Activated CD4-positive, CD25-positive, alpha-beta regulatory T cell treated with anti-CD3 and anti-CD28 coated beads, Interleukin-2, amount 50 U/mL, for 24 hours (primary cell): ENCODE measurements at places on chromosomes 6 and 20.
A peak's percentile ranks its signal among the peaks of the same experiment; 100 is the strongest.

DNA sequence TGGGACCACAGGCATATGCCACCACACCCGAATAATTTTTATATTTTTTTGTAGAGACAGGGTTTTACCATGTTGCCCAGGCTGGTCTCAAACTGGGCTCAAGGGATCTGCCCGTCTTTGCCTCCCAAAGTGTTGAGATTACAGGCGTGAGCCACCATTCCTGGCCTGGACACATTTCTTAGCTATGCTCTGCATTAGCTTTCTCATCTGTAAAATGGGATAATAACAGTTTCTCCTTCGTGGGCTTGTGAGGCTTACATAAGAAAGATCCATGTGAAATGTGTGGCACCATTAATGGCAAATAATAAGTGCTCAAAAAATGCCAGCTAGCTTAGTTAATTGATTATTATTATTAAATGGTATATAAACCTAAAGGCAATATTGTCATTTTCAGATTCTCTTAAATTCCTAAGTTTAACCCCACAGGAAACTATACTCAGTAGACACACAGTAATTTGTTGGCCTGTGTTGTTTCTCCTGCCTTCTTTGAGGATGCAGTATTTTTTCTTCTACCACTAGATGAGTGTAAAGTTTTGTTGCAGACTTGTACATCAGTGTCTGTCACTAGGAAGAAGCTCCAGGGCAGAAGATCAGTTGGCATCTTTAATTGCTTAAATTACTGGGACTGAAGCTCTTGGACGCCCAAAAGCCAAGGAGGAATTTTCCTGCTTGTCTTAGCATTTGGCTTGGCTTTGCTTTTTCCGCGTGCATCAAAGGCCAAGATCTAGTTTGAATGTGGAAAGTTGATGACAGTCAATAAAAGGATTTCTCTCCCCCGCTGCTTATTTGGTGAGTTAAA is 162.3 kb upstream of the ZNF217 start:
- no peak for ATAC-seq

DNA sequence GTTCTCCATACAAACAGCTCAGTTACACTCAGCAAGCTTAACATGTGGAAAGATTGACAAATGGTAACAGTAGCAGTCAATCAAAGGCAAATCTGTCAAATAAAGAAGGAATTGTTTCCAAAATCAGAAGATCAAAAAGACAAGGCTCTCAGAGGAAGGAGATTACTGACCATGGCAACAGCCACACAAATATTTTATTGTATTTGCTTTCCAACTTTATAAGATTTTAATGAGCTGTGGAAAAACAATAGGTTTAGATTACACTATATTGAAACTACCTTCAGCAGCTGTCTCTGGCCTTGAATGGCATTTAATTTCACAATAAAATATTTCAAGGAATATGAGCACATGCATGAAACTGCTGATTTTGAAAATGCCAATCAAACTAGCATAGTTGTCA is 1143.9 kb upstream of the GJE1 start:
- ATAC-seq: no peak

GRCh38 chr6:1066449-1067090 is 245.3 kb upstream of the FOXQ1 start:
- ATAC-seq: no peak

- ATAC-seq: peak; percentile 82
Observed at GRCh38 chr6:137849181-137849980, 17.7 kb upstream of the TNFAIP3 start.

- no peak for ATAC-seq
Observed at GRCh38 chr6:36929152-36929551, 25.4 kb upstream of the PI16 start.

DNA sequence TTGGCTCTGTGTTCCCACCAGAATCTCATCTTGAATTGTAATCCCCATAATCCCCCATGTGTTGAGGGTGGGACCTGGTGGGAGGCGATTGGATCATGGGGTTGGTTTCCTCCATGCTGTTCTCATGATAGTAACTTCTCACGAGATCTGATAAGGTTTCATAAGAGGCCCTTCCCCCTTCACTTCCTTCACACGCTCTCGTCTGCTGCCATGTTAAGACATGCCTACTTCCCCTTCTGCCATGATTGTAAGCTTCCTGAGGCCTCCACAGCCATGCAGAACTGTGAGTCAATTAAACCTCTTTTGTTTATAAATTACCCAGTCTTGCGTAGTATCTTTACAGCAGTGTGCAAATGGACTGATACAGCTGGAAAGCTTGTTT is 90.0 kb downstream of the ELOVL5 start:
- no peak for ATAC-seq

- no peak for ATAC-seq
Observed at GRCh38 chr6:30097902-30098768, 14.8 kb downstream of the TRIM31 start.

- ATAC-seq: no peak
Observed at GRCh38 chr6:153624528-153624927, 414.5 kb upstream of the OPRM1 start.

DNA sequence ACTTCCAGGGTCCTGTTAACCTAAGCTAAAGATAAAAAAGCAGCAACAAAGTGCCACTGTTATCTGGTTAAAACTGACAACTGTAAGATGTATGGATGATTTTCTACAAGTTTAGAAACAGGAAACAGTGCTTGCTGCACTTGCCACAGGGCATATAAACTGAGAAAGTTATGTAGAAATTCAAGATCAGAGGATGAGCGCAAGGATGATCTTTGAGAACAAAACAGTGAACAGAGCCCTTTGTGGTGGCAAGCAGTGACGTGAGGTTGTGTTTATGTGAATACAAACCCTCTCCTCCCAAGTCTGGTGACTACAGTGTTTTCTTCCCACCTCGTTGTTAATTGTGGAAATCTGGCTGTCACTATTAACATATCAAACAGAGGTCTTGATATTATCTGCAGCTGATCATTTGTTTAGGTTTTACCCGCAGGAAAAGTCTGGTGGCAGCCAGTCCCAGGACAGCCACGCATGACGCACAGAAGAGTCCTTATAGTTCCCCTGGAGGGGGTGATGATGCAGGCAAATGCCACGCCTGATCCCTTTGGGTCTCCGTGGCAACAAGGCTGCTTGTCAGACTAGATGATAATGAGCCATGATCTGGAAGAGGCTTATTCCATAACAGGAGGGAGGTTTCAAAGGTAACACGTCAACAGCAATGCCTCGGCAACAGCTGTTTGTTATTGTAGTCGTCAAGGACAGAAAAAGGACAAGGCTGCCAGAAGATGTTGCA is 43.1 kb upstream of the TNFAIP3 start:
- ATAC-seq: peak; percentile 44

DNA sequence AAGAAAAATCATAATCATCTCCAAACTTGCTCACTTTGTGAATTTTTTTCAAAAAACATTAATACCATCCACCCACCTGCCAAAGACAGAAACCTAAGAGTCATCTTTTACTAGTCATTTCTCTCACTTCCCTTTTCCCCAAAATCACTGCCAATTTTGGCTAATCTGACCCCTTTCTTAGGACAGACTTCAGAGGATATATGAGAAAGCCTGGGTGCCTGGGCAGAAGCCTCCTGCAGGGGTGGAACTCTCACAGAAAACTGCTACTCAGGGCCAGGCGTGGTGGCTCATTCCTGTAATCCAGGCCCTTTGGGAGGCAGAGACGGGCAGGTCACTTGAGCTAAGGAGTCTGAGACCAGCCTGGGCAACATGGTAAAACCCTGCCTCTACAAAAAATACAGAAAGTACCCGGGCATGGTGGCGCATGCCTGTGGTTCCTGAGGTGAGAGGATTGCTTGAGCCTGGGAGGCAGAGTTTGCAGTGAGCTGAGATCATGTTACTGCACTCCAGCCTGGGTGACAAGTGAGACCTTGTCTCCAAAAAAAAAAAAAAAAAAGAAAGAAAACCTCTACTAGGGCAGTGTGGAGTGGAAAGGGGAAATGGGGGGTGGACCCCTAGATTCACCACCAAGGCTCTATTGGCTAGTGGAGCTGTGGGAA is 3.8 kb downstream of the DEK start:
- peak; percentile 9 for ATAC-seq

- no peak for ATAC-seq
Observed at GRCh38 chr6:41937861-41938574, 3.6 kb downstream of the CCND3 start.

DNA sequence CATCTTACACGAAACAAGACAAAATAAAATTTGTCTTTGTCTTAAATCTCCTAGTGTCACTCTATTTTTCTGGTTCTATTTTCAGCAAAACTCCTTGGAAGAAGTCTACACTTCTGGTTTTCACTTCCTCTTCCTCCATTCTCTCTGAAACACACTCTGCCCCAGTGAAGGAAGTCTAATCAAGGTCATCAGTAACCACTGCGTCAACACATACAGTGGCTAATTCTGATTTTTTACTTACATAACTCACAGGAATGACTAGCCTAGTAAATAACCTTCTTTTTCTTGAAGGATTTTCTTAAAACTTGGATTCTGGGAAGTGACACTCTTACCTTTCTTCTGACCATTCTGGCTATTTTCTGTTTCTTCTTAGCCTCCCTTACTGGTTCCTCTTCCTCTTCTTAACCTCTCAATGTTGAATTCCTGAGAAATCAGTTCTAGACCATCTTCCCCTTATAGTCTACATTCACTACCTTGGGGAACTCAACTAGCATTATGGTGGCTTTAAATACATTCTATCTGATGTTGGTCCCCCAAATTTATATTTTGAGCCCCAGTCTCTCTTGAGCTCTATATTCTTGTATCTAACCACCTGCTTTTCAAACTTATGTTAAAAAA is 37.5 kb downstream of the AIG1 start:
- ATAC-seq: no peak

- ATAC-seq: no peak
Observed at GRCh38 chr6:167791780-167792478, 34.8 kb upstream of the AFDN start.

DNA sequence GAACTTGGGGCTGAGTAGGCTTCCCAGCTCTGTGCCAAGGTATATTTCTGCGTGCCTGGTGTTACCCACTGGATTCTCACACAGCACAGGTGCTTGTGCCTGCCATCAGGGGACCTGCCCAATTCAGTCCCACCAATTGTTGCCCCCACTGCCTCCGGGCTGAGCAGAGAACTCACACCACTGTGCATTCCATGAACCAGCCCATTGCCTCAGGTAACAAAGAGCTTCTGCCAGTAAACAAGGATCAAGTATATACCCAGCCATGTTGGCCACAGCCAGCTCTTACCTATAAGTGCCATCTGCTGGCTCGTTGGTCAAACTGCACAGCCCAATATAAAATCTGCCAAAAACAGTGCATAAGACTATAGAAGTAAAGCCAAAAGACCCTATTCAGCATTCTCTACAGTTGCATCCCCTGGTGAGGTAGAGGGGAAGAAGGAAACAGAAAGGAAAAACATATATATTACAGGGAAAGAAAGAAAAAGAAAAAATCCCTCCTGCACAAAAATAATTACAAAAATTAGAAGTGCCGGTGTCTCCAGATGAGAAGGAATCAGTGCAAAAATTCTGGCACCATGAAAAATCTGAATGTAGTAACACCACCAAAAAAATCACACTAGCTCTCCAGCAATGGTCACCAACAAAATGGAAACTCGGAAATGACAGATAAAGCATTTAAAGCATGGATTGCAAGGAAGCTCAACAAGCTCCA is 241.4 kb downstream of the IBTK start:
- ATAC-seq: no peak

- no peak for ATAC-seq
Observed at GRCh38 chr20:35629427-35630145, 14.0 kb downstream of the SPAG4 start.

- ATAC-seq: no peak
Observed at GRCh38 chr20:44030394-44030793, 115.7 kb downstream of the TOX2 start.

DNA sequence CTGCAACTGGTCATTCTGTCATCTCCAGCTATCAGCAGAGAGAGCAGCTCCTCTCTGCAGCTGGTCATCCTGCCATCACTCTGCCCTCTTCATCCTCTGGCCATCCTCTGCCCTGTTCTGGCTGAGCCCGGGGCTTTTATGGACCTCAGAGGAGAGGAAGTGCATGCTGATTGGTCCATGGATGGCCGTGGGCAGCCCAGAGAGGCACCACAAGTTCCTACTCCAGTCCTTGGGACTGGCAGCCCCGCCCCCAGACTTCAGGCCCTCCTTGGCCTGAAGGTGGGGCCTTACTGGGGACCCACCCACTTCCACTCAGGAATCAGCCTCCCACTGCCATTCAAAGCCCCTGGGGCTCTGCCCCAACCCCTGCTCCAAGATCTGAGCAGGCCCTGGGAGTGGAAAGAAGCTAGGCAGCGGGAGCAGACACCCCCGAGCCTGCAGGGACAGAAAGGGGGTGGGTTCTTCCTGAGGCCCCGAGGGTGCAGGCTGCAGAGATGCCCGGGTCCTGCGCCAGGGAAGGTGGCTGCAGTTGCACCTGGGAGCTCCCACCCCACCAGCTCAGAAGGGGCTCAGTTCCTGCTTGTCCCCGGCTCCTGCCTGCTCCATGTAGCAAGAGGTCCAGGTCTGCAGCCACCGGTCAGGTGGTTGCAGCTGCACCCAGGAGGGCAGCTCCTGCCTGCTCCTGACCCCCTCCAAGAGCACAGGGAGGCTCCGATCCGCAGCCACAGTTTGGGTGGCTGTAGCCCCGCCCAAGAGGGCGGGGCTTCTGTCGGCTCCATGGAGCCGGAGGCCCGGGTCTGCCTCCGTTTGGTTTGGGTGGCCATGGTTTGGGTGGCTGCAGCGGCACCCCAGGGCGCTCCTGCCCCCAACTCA is 34.1 kb upstream of the HMGA1 start:
- no peak for ATAC-seq

- no peak for ATAC-seq
Observed at GRCh38 chr20:53133125-53133524, 161.0 kb downstream of the TSHZ2 start.

GRCh38 chr20:60420676-60421229 is 462.5 kb downstream of the CDH26 start:
- no peak for ATAC-seq

DNA sequence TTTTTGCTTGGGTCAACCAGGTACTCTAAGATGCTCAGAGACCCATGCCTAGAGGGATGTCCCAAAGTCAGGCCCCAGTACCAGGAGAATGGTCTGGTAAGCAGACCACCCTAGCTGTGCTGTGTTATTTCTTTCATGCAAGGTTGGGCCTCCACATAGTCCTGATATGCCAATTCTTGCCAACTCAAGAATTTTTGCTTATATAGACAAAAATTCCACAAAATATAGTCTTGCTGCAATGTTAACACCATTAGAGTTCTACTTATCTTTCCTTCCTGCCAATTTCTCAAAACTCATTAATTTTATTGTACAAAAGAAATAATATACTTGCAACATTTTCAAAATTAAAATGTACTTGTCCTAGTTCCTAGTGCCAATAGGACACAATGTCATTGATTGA is 33.9 kb upstream of the TINAG start:
- no peak for ATAC-seq

DNA sequence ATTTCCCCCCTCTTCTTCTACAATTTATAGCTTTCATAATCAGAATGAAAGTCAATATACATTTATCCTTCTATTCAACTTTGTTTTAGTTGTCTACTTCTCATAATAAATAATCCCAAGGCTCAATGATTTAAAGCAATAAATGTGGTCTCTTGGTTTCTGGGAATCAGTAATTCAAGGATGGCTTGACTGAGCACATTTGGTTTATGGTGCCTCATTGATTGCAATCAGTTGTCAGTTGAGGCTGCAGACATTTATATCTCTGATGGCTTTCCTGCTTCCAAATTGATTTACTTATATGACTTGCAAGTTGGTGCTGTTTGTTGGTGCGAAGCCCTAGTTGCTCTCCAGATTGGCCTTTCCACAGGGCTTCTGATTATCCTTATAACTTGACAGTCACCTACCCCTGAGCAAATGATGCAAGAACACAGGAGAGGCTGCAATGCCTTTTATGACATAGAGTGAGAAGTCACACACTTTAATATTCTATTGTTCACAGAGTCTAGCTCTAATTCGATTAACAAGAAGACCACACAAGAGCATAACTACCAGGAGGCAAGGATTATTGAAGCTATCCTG is 2.7 kb upstream of the CRISP1 start:
- no peak for ATAC-seq
